ENCODE measurements at places on chromosomes 1 and 21. TPM values are rescaled to one million over a fixed set of nuclear protein-coding genes. Genes with fewer than 3 reads are reported as not detected.

TSPAN2 gene
- total RNA-seq: 2.5 TPM

LPAR3 gene
- total RNA-seq: 0.58 TPM

ANGPTL1 gene
- 43.1 TPM for total RNA-seq

SCMH1 gene
- 18.8 TPM for total RNA-seq

FCRL4 gene
- not detected for total RNA-seq

SPRR2A gene
- total RNA-seq: not detected

RASAL2 gene
- total RNA-seq: 14.5 TPM

MR1 gene
- 15.1 TPM for total RNA-seq

PCNX2 gene
- 14.4 TPM for total RNA-seq

MPZ gene
- total RNA-seq: 0.34 TPM
